ENCODE measurements at places on chromosomes 7 and 10. TPM values are rescaled to one million over a fixed set of nuclear protein-coding genes. Genes with fewer than 3 reads are reported as not detected.

DNA sequence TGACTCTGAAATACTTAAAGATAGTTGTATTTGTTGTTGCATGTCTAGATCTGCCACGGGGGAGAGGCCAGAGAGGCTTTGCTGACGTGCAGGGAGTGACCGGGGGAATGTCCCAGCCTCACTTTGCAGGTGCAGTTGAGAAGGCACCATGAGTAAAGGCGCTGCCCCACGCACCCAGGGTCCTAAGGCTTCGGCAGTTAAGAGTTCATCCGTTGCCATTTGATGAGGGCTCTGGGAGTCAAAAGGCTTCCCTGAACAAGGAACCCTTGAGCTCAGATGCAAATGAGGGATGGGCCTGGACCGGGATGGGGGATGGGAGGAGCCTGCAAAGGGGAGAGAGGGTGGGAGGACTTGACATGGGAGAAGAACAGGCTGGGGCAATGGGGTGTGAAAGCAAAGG is 20.4 kb downstream of the PPP2R2D start:
- DNase-seq, result no peak

DNA sequence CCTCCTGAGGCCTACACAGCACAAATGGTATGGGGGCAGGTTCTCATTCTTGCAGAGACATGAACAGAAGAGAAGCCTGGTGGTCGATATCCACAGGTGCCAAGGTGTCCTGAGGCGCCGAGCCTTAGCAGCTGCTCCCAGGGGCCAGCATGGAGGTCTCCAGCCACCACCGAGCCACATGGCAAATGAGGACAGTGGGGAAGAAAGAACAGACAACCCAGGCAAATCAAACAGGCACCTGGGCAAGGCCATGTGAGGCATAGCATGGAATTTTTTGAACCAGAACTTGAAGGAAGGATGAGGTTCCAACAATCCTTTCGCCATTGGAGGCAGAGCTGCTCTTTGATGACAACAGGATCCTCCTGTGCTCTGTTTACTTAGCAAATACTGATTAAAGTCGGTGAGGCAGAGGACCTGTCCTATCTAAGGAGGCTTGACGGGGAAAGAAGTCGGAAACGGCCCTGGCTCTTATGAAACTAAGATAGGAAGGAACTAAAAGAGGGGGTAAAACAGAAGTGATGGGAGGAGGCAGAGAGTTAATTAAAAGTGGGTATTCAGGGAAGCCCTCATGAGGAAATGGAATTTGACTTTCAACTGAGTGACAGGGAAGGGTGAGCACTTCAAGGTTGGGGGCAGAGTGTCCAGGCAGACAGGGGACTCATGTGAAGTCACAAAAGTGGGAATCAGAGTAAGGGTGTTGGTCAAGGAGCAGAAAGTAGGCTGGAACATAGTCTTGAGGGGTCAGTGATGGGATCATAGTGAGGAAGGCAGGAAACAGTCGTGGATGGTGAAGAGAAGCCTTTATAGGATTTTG is 8.6 kb upstream of the CALML3 start:
- no peak for DNase-seq

DNA sequence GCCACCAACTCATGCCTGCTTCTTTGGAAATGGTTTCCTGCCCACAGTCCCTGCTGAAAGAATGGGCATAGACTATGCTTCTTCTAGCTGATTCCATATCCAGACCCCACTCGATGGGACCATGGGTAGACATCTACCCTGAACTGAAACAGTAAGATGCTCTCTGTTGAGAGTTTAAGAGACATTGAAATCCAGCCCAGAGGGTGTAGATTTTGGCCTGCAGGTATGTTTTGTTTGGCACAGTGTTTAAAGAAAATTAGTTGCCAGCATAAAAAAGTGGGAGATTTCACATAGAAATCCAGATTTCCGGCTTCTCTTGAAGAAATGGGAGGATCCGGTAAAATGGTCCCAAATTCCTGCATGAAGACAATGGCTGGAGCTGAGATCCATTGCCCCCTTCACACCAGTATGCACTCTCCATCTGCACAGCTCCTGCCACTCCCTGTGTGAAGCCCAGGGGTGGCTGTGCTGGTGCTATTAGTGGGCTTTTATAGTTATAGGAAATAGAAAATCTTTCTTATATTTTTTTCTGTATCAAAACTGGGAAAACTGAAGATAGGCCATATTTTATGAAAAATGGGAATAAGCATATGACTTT is 218.1 kb downstream of the PTEN start:
- DNase-seq, result no peak

DNA sequence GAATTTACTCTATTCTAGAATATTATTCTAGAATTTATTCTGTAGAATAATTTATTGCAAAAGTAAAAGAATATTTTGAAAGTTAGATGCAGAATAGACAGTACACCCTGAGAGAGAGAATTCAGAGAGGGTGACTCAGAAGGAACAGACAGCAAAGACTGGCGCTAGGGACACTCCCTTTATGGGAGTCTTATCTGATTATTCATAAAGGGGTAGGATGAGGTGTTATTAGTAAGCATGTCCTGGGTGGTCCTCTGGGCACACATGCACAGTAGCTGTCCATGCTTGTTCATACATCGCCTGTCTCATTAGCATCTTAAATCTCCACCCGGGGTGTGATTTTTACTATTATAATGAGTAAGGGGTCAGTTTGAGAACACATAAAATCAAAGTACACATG is 100.1 kb downstream of the XPNPEP1 start:
- no peak for DNase-seq

DNA sequence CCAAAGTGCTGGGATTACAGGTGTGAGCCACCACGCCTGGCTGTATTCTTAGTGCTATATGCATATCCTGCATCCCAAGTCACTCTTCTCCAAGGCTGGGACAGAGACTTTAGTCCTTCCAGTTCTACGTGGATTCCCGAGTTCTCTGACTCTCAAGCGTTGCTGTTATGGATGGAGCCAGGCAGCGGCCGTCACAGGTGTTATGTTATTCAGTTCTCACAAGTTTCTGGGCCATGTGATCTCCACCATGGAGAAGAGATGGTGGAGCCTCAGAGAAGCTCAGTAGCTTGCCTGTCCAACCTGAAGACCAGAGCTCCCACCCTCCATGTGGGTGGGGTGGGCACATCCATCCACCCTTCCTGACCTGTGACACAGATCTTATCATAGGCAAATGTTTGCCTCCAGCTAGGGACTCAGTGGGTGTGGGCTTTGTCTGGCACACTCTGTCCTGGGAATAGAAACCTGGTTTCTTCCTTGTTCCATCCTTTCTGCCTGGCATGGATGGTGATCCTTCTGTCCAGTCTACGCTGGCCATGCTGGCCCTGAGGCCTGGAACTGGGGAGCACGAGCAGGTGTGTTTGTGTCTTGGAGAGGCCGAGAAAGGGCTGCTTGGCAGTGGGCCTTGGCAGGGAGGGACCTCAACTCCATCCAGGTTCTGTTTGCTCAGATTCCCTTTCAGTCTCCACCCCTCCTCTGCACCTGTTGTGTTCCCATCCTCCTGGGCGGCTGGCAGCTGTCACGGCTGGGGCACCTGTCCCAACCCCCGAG is 55.3 kb downstream of the NEURL1 start:
- no peak for DNase-seq

DNA sequence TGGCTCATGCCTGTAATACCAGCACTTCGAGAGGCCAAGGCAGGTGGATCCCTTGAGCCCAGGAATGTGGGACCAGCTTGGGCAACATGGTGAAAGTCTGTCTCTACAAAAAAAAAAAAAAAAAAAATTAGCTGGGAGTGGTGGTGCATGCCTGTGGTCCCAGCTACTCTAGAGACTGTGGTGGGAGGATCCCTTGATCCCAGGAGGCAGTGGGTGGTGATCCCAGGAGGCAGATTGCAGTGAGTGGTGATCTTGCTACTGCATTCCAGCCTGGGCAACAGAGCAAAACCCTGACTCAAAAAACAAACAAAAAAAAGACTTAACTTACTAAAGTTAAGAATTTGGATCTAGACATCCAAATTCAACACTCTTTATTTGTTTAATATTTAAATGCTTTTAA is 10.2 kb upstream of the ADO start:
- DNase-seq, result peak; percentile 74

- peak; percentile 59 for DNase-seq
These were observed 95.5 kb downstream of the PPP1R17 start for GRCh38 chr7:31782411-31782991.

DNA sequence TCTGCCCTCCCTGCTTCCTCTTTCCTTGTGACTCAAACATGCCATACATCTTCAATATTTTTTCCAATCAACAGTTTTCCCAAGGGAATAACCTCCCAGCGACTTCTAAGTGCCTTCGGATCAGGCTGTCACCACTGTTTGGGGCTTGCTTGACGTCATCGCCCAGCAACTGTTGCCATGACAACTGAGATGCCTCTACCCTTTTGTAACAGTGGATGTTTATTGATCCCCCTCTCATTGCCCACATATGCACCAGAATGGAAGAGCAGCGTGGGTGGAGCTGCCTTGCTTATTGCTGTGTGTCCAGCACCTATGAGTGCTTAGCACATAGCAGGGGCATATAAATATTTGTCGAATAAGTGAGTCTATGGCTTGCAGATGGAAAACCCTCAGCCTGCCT is 14.4 kb downstream of the FFAR4 start:
- peak; percentile 8 for DNase-seq

DNA sequence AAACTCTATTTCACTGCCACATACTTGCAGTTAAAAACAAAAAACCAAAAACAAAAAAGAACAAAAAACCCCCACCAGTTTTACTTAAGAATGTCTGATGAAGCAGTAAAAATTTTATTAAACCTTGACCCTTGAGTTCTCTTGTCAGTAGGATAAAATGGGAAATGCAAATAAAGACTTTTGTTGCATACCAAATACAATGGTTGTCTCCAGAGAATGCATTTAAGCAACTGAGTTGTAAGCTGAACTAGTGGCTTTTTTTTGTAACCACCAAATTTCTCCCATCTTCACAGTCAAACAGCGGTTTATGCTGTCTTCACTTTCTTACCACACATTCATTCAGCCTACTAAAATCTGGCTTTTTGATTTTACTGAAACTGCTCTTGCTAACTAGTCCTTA is 3.1 kb downstream of the SYPL1 start:
- DNase-seq, result no peak

SEMA3D gene
- total RNA-seq, result 0.20 TPM

TLL2 gene
- total RNA-seq, result 14.1 TPM

BAIAP2L1 gene
- total RNA-seq, result 25.8 TPM

SPDYE5 gene
- total RNA-seq, result 0.35 TPM

Data from renal cortical epithelial cell (primary cell).